ENCODE measurements at places on chromosomes 1 and 21.

- DNase-seq, result no peak
Observed at GRCh38 chr1:197980457-197980856, 63.3 kb downstream of the LHX9 start.

GRCh38 chr21:45747802-45748445, 104.4 kb downstream of the PCBP3 start:
- DNase-seq, result peak; percentile 41

DNA sequence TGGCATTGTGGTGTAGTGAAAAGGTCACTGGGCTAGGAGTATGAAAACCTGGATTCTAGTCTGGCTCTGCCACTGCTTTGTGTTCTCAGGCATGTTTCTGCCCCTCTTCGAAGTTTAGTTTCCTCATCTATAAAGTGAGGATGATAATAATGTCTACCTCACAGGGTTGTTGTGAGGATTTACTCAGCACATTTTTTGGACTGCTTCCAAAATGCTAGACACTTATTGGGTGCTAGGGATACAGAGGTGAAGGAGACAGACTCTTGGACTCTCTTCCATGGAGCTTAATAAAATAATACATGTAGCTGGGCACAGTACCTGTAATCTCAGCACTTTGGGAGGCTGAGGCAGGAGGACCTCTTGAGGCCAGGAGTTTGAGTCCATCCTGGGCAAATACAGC, 3.6 kb downstream of the KIF2C start:
- DNase-seq, result no peak

DNA sequence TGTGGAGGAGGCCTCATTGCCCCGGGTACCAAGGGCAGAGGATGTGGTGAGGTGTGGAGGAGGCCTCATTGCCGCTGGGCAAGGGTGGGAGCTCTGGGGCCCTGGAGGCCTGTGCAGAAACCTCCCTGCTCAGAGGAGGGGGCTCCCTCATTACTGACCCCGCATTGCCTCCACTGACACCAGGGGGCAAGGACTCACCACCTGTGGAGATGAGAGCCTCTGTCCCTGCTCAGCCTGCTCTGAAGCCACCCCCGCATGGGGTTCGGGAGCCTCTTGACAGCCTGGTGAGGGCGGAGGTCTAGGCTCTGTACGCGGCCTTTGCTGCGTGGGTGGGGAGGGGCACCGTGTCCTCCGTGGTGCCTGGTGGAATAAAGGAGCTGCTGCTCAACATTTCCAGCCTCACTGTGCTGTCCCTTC, 95.0 kb upstream of the COL6A1 start:
- DNase-seq, result no peak

DNA sequence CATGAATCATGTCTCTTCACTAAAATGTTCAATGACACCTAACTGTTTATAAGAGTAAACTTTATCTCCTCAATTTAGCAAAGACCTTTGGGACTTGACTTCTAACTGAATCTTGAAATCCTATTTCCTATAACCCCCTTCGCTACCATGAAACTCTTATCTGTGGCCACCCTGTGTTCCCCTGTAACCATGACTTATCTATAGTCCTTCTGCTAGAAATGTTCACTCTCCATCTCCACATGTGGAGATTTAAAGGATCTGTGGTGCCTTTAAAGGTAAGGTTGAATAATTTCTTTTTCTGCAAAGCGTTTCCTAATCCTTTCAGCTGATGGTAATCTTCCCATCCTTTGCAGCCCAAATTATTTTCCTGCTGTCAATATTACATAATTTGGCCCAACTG, 436.3 kb upstream of the RUNX1 start:
- no peak for DNase-seq

DNA sequence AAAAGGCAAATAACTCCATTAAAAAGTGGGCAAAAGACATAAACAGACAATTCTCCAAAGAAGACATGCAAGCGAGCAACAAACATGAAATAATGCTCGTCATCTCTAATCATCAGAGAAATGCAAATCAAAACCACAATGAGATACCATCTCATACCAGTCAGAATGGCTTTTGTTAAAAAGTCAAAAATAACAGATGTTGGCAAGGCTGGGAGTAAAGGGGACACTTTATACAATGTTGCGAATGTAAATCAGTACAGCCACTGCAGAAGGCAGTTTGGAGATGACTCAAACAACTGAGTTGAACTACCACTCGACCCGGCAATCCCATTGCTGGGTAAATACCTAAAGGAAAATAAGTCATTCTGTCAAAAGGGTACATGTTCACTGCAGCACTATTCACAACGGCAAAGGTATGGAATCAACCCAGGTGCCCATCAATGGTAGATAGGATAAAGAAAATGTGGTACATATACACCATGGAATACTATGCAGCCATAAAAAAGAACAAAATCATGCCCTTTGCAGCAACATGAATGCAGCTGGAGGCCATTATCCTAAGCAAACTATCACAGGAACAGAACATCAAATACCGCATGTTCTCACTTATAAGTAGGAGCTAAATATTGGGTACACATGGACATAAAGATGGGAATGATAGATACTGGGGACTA, 25.9 kb downstream of the TSPAN2 start:
- DNase-seq, result no peak

GRCh38 chr1:20371411-20371810, 80.7 kb downstream of the VWA5B1 start:
- DNase-seq, result no peak

DNA sequence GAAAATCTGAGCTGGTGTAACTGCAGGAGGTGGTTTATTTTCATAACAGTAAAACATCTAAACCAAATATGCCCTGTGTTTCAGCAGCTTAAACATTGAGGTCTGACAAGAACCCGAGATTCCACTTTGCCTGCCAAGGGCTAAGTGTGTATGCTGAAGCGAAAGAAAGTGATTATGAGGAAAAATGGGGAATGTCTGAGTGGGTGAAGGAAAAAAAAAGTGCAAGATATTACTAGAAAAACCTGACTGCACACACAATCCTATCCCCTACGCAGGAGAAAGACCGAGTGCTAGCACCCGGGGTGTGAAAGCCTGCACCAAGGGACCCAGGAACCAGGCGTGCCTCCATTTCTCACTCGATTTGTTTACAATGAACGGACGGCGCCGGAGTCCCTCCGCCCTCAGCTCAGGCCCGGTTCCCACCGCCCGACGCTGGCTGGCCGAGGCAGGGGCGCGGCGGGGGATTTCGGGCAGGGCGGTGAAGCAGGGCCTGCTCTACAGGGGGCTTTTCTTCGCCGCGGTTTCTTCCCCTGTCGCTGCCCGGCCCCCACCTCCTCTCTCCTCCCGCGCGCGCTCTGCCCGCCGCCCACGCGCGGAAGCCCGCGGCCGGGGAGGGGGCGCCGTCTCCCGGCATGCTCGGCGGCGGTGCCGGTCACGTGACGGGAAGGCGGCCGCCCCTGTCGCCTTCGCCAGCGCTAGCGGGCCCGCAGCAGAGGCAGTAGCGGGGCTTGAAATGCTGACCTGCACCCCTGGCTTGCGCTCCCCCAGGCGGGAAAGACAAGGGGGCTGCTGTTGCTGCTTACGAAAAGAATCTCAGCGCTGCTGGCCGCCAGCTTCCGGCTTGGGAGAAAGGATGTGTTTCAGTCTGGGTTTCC, 35.9 kb downstream of the ITPKB start:
- peak; percentile 34 for DNase-seq

- peak; percentile 33 for DNase-seq
Observed at GRCh38 chr1:58652651-58653184, 47.1 kb downstream of the MYSM1 start.

GRCh38 chr21:29958551-29958950, 18.8 kb upstream of the GRIK1 start:
- DNase-seq, result no peak

DNA sequence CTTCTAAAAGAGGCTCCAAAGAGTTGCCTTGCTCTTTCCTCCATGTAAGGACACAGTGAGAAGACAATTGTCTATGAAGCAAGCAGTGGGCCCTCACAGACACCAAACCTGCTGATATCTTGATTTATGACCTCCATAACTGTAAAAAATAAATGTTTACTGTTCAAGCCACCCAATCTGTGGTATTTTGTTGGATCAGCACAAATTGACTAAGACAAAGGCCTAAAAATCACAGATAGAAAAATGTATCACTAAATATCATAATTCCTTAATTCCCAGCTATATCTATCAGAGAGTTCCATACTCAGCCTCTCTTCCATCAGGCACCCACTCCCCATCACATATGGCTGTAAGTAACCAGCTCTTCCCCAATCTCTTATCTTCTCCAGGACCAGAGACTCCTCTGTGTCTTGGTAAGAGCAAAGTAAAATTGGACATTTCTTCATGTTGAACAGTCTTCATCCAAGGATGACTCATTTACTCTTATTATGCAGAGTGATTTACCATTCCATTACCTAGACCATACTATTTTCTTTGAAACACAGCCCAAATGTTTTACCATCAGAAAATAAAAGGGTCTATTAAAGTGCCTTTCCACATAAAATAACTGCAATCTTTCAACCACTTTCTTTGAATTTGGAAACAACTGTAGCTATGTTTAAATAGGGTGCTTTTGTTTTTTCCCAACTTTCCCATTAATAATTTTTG, 503.6 kb downstream of the MRPL39 start:
- DNase-seq, result no peak

- DNase-seq, result no peak
Observed at GRCh38 chr1:229238674-229239415, 32.1 kb upstream of the RAB4A start.

GRCh38 chr1:44645476-44646244, 28.6 kb downstream of the TMEM53 start:
- no peak for DNase-seq

DNA sequence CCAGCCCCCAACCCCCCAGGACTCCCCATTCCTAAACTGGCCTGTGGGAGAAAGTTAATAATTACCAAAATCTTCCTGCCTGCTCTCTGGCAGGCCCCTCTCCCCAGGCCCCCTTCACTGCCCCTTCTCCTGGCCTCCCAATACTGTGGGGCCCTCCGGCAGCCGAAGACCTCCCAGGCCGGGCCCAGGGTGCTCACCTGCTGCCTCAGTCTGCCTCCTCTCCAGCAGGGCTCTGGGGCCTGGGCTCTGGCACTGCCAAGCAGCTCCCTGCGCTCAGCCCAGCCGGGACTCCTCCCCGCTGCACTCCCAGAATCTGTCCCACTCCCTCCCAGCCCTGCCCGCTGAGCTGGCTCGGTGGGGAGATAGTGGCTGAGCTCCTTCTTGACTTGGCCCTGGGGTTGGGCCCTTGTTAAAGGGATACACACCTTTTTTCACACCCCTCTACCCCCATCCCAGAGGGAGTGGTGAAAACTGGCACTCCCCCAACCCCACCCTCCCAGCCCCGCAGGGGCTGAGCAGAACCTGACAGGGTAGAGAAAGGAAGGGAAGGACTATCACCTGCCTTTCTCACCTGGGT, at the start of gene S100A16:
S100A16 (minus strand) TSS at position 383 of the 577 bp plus-strand sequence. CDS start 4,986 bp downstream, outside the sequence.
- DNase-seq, result no peak

DNA sequence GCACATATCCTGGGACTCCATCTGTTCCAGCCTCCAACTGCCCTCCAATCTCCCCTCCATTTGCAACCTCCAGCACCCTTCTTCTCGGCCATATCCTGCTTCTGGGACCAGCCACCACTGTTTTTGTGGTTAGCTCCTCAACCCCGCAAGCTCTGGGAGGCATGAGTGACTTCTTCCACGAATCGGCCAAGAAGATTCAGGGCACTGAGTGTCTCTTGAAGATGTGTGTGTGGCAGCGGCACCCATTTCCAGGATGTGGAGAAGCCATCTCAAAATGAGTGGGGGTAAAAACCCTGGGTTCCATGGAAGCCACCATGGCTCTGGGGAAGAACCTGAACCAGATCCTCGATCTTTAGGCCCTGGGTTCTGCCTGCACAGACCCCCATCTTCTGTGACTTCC, 194.6 kb downstream of the SLC45A1 start:
- DNase-seq, result no peak

DNA sequence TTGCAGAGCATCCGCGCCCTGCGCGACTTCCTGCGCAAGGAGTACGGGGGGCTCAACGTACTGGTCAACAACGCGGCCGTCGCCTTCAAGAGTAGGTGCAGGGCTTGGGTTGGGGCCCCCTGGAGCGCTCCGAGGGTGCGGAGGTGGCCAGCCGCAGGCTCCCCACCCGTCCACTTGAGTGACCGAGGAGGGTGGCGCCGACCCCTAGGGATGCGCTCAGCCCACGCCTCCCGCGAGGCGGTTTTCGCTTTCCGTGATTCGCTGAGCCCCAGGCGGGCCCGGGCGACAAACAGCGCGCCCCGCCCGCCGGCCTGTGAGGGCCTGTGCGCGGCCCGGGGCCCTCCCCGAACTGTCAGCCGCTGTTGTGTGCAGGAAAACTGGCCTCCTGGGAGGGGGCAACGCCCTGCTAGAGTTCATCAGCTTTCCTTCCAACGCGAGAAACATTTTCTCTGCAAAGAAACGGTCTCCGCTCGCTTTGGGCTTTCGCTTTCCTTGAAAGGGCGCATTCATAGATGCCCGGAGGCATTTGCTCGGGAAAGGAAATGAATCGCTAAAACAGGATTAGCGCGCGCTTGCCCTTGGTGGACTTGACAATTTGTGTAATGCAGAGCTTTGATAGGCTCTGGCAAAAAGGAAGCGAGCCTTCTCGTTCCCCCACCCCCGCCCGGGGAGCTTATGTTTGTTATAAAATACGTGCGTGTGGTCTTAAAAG, 668 bp downstream of the CBR3 start:
- DNase-seq, result peak; percentile 79

DNA sequence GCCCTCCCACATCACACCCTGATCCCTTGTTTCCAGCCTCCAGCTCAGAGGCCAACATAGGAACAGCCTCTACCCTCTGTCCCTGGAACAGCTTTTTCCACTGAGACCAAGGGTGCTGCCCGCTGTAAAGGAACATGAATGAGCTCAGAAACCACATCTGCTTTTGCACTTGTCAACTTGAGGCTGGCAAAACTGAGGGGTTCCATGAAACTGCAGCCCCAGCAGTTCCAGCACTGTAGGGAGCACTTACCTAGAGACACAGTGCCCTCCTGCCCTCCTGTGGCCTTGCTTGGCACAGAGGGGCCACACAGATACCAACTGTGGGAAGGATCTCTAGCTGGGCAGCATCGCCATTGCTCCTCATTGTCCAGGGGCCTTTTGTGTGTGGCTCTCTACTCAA, 51.7 kb downstream of the ITPKB start:
- DNase-seq, result no peak

GRCh38 chr1:198443365-198444233, 96.9 kb downstream of the ATP6V1G3 start:
- peak; percentile 22 for DNase-seq

GRCh38 chr1:37400466-37401225, 73.7 kb upstream of the ZC3H12A start:
- DNase-seq, result no peak

- DNase-seq, result no peak
Observed at GRCh38 chr1:177278626-177279390, 108.0 kb downstream of the BRINP2 start.

All from T1000 (cell line).